ENCODE measurements at places on chromosomes 1 and 21.

GRCh38 chr1:53593758-53594380 lies 134.7 kb downstream of the DMRTB1 start:
- DNase-seq, result no peak

GRCh38 chr1:11429935-11430334 lies 49.0 kb upstream of the DISP3 start:
- DNase-seq, result no peak

GRCh38 chr1:220852408-220852807 lies 26.8 kb upstream of the HLX start:
- no peak for DNase-seq

DNA sequence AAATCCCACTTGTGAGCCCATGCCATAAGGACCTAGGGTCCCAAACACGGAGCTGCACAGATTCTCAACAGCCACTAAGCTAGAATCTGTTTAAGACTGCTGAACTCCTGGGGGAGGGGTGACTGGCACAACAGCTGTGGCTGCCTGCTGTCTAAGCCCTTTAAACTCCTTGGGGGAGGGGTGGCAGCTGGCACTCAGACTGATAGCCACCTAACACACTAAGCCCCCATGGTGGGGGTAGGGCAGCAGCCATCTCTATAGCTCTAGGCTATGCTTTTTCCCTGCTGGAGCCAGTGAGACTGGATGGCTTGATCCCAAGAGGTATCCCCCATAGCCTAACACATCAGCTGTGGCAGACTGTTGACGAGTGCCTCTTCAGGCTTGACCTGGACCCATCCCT lies 73.3 kb upstream of the FMO3 start:
- DNase-seq, result no peak

DNA sequence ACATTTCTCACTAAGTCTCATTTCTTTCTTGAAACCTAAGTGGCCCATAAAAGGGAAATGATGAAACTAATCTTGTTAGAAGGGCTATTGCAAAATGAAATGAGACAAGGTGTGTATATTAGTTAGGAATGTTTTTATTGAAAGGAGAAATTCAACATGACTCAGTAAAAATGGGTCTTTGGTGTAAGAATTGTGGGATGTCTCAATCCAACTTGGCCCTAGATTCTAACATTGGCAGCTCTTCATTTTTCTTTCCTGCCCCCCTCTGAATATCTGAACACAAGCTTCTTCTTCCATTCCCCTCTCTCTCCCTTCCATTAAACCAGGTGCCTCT lies 26.8 kb upstream of the TARBP1 start:
- no peak for DNase-seq

GRCh38 chr1:155324037-155324716 lies 3.5 kb downstream of the RUSC1 start:
- peak; percentile 86 for DNase-seq

- DNase-seq, result no peak
Measured at GRCh38 chr1:52659851-52660596, 27.1 kb downstream of the SHISAL2A start.

DNA sequence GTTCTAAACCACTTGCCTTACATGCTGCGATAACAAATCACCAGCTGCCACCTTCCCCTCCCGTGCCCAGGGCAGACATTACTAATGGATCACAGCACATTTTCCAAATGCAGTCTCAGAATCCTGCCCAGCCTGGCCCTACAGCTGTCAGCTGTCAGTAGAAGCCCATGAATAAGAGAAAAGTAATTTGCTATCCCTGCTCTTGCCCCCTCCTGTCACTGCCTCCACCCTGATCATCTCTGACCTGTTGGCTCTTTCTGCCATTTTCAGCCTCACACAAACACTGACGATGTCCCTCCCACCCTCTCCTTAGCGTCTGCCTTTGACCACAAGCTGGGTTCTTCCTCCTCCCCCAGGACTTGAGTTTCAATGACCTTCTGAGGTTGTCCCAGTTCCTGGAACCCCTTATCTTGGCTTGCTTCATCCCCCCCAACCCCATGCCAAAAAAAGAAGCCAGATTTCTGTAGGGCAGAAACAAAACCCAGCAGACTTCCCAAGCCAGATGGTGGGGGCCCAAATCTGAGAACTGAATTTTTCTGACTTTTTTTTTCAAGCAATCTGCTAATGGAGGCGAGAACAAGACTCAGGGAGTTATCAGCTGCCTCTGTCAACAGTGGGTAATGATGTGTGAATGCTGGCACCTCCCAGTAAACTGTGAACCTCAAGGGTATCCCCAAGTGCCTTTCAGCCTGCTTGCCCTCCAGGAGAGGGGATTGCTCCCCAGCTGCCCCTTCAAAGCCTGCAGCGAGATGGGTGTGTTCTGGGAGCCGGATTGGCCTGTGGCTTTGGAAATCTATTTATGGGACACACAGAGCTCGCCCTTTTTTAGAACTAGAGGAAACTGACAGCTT lies 216.5 kb upstream of the VAMP3 start:
- DNase-seq, result no peak

DNA sequence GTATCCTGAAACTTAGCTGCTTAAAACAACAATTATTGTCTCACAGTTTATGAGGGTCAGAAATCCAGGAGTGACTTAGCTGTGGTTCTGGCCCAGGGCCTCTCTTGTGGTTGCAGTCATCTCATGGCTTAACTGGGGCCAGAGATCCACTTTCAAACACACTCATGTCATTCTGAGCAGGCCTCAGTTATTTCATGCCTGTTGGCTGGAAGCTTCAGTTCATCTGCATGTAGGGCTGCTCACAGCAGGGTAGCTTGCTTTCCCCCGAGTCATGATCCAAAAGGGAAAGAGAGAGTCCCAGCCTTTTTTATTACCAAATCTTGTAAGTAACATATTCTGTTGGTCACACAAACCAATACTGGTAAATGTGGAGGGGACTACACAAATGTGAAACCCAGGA lies 96.6 kb upstream of the B3GALT2 start:
- DNase-seq, result no peak

Data from CD8-positive, alpha-beta T cell (primary cell).